ENCODE measurements at places on chromosomes 5 and 9. TPM values are rescaled to one million over a fixed set of nuclear protein-coding genes. Genes with fewer than 3 reads are reported as not detected.

The GFRA3 gene
- not detected for total RNA-seq

DNA sequence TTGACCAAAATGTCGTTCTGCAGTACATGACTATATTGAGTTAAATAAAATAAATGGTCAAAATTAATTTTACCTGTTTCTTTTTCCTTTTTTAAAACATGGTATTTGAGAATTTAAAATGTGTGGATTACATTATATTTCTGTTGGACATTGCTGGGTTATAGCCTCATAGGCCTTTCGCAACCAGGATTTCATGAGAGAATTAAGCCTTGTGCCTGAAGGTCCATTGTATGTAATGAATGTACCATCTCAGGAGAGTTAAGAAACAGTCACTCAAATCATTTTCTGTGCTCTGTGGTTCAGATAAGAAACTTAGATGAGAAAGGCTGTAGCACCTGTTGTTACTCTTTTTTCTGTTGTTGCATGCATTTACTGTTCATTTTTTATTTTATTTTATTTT, 103.5 kb downstream of the ANGPTL2 start:
- DNase-seq: no peak

GRCh38 chr9:84874596-84874995, 205.1 kb downstream of the NTRK2 start:
- no peak for DNase-seq

DNA sequence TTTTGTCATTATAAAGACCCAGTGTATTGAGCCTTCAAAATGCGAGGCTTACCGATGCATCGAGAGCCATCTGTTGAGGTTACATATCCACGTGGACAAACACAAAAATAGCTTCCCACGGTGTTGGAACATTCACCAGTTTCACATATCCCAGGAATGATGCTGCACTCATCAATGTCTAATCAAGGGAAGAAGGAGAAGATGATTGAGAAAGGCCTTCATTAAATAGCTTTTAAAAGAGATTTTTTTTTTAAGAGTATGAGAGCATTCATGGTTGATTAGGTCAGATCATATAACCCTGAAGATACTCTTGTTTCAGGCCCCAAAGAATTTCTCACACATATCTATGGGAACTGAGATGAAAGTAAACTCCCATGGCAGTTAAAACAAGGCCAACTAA, 129.4 kb downstream of the FBN2 start:
- no peak for DNase-seq

DNA sequence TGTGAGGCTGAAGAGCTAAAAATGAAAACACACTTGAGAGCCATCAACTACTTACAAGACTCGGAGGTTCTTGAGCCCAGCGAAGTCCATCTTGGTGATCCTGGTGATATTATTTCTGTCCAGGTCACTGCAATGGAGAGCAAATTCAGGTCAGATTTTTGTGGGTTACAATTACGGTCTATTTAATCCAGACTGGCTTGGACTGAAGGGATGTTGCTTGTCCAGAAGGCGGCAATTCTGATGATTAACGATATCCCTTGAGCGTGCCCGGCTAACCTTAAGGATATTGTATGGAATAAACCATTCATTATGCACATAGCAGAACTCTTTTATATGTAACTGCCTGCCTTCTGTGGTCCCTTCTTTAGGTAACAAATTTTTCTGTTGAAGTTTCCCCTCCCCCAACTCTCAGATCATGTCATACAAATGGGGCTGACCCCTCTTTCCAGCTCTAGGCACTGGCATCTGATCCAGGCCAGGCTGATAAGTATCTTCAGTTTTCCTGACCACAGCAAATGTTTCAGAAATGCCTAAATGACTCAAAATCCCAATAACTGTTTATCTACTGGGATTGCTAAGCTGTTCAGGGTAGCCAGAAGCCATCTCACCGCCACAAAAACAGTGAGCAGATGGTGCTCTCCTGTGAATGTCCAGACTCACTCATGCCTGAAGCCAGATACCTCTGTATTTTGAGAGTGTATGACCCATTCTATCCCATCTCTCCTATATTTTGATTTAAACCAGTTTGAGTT, 49.4 kb downstream of the SLIT3 start:
- no peak for DNase-seq
